Activated CD4-positive, alpha-beta T cell treated with anti-CD3 and anti-CD28 coated beads, Interleukin-2, amount 50 U/mL, for 24 hours (primary cell): ENCODE measurements at places on chromosomes 7 and 10.

GRCh38 chr7:106959753-106960152 is 84.8 kb upstream of the PRKAR2B start:
- DNase-seq, result no peak

- no peak for DNase-seq
Measured at GRCh38 chr10:130411496-130412085, 275.4 kb downstream of the GLRX3 start.

GRCh38 chr7:134885967-134886352 is 100.3 kb upstream of the AGBL3 start:
- DNase-seq, result no peak

DNA sequence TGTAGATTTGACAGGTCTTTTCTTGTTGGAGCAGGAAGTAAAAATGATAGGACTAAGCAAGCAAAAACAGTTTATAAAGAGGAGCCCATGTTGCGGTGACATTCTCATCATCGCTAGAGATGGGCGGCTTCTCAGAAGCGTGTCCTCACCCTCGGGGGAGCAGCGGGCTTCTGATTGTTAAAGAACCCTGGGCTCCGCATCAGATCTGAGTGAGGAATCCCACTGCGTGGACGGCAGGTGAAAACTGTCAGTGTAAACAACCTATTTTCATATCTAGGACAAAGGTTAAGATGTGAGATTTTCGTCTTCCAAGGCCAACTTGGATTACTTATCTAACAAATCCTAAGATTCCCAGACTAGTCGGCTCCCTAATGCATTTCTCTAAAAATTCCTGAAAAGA is 177.6 kb downstream of the ADARB2 start:
- DNase-seq, result no peak

GRCh38 chr10:123013456-123014419 is 4.9 kb downstream of the ACADSB start:
- DNase-seq, result no peak

- DNase-seq, result no peak
Measured at GRCh38 chr10:97278491-97278989, 13.9 kb downstream of the ARHGAP19 start.

DNA sequence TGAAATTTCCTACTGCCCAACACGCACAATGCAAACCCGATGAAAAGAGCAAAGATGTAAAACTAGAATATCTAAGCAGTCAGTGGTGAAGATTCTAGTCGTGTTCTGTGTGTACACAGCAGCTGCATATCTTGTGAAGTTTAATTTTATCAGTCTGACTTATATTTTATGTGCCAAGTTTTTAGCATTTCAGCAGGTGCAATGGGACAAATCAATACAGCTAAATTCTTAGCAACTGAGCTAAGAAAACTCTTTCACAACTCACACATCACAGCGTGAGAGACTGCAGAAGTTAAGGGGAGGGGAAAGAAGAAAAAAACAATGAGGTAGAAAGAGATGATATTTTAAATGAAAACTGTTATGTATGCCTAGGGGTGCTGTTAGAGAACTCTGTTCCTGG is 164.9 kb upstream of the NEBL start:
- no peak for DNase-seq

- DNase-seq, result no peak
Measured at GRCh38 chr10:42952931-42953683, 123.8 kb upstream of the RET start.

DNA sequence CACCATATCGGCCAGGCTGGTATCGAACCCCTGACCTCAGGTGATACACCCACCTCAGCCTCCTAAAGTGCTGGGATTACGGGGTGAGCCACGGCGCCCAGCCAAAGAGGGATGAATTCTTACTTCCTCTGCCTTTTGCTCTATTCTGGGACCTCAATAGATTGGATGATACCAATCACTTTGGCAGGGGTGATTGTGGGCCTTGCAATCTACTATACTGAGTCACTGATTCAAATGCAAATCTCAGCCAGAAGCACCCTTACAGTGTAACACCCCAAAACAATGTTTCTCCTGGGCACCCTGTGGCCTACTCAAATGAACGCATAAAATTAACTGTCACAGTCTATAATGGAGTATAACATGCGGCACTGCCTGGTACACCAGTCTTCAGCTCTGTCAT is 596.7 kb upstream of the LRRTM3 start:
- DNase-seq, result no peak

GRCh38 chr10:103144041-103144440 is 49.0 kb downstream of the NT5C2 start:
- DNase-seq, result no peak

DNA sequence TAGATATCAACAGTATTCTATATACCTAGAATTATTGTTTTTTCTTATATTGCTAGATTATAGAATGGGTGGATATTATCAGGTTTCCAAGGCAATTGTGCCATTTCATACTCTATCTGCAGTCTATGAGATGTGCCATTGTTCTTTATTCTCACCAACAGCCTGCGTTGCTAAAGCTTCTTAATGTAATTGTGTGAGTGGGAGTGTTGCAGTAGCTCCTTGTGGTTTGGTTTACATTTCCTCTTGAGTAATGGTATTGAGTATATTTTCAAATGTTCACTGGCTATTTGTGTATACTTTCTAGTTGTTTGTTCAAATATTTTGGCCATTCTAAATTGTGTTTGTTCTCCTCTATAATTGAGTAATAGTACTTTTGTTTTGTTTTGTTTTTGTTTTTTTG is 199.2 kb downstream of the TFEC start:
- DNase-seq, result no peak

GRCh38 chr10:92045641-92046106 is 122.1 kb downstream of the BTAF1 start:
- no peak for DNase-seq

DNA sequence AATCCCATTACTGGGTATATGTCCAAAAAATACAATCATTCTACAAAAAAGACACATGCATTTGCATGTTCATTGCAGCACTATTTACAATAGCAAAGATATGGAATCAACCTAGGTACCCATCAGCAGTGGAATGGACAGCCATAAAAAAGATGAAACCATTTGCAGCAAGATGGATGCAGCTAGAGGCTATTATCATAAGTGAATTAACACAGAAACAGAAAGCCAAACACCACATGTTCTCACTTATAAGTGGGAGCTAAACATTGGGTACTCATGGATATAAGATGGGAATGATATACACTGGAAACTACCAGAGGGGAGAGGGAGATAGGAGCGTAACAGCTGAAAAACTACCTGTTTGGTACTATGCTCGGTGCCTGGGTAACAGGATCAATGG is 154.0 kb downstream of the TMEM26 start:
- DNase-seq, result no peak

DNA sequence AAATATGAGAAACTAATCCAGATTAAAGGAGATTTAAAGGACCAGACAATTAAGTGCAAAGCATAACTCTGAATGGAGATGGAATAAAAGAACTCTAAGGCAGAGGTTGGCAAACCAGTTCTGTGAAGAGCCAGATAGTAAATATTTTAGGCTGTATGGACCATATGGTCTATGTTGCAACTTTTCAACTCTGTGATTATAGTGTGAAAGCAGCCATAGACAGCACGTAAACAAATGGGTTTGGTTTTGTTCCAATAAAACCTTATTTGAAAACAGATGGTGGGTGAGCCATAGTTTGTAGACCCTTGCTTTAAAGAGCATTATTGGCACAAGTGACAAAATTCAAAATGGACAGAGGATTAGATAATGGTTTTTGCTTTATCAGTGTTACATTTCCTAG is 884.1 kb downstream of the CCSER2 start:
- DNase-seq, result no peak

DNA sequence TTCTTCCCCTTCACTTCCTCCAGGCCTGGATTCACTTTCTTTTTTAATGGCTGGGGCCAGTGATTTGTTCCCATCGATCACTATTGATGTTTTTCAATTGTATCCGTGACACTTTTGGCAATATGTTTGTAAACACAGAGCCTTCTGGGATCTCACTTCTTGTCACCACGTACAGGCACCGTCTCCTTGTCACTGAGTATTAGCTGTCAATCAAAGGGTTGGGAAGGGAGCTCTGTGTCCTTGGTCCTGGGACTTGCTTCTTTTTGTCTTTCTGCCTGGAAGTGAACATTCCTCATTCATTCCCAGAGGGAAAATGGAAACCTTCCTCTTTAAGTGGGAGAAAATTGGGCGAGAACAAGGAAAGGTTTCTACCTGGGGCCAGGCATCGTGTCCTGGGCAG is 157.4 kb downstream of the PLXNA4 start:
- DNase-seq, result no peak

DNA sequence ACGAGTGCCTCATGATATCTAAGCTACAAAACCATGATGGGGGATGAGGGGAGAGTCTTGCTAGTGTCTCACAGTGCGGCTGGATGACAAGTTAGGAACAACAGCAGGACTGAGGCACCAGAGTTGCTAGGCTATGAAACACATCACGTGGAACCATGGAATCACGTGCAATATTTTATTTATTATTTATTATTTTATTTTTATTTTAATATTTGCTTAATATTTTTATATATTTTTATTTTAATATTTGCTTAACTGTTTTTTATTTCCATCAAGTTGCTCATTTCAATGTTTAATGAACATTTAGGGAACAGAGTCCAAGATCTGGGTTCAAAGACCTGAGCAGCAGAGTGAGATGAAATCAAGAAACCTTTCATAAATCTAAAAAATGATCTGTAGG is 614.6 kb downstream of the CNTNAP2 start:
- DNase-seq, result no peak

GRCh38 chr7:10908600-10908999 is 65.1 kb upstream of the PHF14 start:
- DNase-seq, result no peak

DNA sequence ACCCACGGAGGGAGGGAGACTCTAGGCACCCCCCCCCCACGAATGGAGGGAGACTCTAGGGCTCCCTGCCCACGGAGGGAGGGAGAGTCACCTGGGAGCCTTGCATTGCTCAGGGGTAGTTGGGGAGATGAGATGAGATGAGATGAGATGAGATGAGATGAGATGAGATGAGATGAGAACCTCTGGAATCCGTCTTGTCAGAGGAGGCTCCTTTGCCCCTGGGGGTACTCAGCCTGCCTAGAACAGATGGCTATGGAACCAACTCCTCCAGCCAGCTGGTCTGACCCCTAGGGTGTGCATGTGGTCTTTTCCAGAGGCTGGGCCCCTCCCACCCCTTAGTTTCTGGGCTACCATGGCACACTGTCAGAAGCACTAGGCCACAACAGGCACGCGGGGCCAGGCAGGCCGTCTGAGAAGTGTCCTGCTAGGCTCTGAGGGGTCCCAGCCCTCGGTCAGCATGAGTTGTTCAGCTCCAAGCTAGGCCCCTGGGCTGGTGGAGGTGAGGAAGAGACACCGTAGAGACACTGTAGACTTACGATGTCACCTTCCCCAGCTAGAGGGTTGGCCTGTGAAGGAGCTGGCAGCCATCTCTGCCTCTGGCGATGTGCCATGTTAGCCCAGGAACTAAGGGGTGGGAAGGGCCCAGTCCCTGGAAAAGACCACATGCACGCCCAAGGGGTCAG is 8.8 kb downstream of the TSPAN15 start:
- no peak for DNase-seq

GRCh38 chr10:69208761-69209160 is 11.4 kb upstream of the HKDC1 start:
- no peak for DNase-seq

DNA sequence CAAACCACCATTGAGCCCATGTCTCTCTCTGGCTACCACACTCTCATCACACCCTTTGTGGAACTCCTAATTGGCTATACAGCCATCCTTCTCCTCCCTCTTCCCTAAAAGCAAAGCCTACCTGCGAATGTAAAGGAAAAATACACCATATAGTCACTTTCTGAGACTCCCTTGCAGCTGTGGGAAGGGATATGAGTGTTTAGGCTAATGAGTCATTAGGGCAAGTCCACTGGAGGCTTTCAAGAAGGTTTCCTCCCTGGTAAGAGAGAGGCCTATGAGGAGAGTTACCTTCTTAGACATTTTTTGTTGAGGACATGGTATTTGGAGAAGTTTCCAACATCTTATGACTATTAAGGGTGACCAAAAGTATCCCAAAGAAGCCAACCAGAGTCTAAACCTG is 4.1 kb upstream of the TMEM243 start:
- no peak for DNase-seq

DNA sequence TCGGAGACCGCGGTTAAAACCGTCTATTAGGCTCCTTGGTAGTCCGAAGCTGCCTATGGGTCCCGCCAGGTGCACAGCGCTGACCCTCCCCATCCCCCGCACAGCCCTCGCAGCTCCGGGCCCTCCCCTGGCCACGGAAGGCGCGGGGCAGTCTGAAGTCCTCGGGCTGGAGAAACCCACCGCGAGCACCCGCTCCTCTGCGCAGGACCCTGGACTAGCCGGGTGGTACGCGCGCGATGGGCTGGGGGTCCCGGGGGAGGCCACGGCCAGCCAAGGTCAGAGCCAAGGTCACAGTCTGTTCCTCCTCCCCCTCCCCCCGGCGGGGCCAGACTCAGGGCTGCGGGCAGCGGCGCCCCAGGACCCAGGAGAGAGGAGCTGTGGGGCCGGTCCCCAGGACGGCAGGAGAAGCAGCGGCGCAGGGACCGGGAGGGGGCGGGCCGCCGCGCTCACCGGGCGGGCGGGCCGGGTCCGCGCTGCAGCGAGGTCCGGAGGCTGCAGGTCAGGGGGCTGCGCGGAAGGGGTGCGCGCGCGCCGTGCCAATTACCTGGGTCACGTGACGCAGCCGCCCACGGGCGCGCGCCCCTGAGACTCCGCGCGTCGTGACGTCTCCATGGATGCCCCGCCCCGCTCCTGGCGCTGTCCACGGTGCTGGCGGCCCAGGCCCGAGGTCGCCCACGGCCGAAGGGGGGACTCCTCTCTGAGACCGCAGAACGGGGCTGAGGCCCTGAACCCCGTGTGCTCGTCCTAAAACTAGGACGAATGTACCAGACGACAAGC is at the start of gene OGDHL:
Gene OGDHL, minus strand, starts transcription at position 535 of the 777 bp plus-strand sequence. CDS start 3,731 bp downstream, outside the sequence.
- no peak for DNase-seq

- no peak for DNase-seq
Measured at GRCh38 chr10:118851062-118852035, 96.6 kb upstream of the CACUL1 start.

- DNase-seq, result no peak
Measured at GRCh38 chr7:111855842-111856227, 293.5 kb upstream of the IMMP2L start.

DNA sequence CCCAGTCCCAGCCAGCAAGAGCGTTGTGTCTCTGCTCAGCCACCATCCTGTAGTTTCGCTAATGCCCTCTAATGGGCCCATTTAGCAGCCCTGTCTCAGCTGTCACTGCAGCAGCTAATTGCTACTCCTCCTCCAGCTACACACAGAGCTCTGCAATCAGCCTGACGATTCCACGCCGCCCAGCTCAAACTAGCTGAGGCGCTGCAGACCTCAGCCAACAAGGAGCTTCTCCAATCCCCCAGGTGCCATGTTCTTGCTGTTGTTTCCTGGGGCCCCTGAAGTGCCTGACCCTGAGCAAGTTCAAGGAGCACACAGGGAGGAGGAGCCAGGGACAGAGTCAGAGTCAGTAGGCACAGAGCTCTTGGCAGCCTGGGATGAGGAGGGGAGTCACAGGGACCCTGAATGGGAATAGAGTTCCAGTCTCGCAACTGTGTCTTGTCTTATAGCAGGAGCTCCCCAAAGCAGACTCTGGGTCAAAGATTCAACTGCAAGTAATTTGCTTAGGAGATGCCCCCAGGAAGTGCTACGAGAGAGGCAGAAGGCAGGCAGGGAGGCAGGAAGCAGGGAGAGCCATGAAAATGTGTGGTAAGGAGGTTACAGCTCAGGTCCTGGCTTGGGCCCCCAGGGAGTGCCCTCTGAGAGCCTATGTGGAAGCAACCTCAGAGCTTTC is 135.8 kb upstream of the UNC5B start:
- DNase-seq, result no peak

- no peak for DNase-seq
Measured at GRCh38 chr10:104472957-104473745, 119.5 kb downstream of the CFAP58 start.
